ENCODE measurements at places on chromosomes 1 and 21. TPM values are rescaled to one million over a fixed set of nuclear protein-coding genes. Genes with fewer than 3 reads are reported as not detected.

Gene CD1E
- polyA plus RNA-seq: not detected

DNA sequence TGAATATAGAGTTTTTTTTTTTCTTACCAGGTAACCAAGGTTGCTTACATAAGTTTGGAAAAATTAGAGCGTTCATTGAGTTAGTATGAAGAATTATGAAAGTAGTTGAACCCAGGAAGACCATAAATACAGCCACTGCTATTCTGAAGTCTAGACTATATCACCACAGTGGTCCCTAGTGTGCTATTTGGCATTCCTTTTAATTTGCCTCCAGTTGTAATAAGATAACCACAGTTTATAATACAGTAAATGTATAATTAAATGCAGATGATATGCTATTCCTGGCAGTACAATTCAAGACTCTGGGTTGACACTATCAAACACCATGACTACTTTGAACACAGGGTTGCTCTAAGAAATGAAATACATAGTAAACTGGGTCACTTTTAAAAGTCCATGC is 270.5 kb downstream of the BRINP2 start:
- no peak for DNase-seq

GRCh38 chr1:81554534-81554933 is 246.2 kb upstream of the ADGRL2 start:
- no peak for DNase-seq

DNA sequence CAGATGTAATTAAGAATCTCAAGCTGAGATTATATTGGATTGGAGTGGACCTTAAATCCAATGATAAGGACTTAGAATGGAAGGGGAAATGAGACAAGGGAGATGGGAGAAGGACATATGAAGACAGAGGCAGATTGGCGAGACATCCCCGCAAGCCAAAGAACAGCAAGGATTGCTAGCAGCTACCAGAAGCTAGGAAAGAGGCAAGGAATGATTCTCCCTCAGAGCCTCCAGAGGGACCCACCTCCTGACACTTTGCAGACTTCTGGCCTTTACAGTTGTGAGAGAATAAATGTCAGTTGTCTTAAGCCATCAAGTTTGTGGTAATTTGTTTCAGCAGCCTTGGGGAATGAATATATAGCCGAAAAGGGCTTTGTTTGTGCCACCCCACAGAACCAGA is 20.7 kb downstream of the METTL13 start:
- no peak for DNase-seq

Gene CENPS
- polyA plus RNA-seq: 8.7 TPM

- no peak for DNase-seq
Measured at GRCh38 chr1:58607391-58607790, 30.3 kb upstream of the TACSTD2 start.

- DNase-seq: no peak
Measured at GRCh38 chr1:95276429-95276828, 42.4 kb downstream of the RWDD3 start.

DNA sequence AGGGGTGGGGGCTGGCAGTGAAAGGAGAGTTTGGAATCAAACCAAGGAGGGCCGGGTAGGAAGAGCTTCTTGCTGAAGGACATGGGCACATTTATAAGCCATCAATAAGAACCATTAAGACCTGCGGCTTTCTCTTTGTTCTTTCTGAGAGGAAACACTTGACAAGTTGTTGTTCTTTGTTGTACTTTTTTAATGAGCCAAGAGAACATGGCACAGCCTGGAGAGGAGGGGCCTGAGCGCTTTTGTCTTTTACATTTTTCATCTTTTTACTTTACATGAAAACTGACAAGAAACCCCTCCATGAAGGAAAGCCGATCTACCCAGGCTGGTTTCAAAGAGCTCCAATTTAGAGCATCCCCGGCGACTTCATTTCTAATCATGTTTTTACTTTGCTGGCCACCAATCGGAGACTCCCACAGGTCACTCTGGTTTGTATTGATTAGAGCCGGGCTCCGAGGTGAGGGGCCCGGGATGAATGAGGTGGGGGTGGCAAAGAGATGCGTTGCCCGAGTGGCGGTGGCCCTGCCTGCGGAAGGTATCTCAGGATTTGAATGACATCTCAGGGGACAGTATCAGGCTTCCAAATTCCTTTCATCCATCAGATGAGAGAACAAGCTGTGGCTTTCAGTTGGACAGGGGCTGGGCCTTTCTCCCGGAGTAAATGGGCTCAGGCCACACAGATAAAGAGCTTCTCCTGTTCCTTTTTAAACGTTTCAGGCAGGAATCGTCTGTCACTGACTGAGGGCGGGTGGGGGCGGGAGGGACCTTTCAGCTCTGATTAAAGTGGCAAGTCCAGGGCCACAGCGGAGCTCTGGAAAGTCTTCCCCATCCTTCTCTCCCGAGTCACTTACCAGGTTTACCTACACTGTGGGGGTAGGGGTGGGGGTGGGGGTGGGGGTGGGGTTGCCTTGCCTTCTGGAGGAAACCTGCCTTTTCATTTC is 138.8 kb upstream of the ARHGEF16 start:
- DNase-seq: no peak

GRCh38 chr1:151049458-151049857 is 1.9 kb downstream of the C1orf56 start:
- no peak for DNase-seq

DNA sequence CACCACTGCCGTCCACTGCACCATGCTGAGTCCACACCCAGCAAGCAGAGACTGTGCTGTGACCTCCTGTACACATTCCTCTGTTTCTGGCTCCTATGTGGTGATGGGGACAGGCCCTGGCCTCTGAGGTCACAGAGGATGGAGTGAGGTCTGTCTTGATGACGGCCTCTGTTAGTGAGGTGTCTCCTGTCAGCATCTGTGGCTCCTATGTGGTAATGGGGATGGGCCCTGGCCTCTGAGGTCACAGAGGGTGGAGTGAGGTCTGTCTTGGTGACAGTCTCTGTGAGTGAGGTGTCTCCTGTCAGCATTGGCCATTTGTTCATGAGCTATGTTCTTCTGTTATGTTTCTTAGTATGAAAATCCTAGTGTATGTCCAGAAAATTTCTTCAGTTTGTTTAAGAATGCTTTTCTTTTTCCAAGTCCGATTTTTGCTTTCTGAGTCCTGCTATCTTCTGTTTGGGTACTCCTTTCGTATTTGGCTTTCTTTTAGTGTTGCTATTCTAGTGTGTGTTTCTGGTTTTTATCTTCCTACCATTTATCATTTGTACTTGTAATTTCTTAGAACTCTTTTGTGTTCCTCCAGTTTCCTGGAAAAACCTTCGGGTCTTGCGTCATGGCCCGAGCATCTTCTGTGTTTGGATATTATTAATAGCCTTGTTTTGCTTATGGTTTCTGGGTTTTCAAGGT is 13.4 kb downstream of the SNAP47 start:
- DNase-seq: no peak

GRCh38 chr1:226027538-226028217 is 28.5 kb upstream of the SDE2 start:
- DNase-seq: no peak

DNA sequence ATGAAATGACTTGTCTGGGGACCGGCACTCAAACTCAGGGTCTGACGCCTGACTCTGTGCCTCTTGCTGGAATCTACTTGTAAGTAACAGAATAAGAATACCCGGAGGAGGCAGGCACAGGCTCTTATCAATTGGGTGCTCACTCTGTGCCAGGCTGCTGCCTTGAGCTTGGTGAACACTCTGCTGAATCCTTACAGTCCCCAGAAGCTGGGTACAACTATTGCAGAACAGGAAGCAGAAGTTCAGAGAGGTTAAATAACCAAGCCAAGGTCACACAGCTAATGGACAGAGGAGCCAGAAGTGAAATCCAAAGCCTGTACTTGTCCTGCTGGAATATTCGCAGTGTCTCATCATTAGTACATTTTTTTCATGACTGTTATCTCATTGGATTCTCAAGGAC is 86.0 kb downstream of the EPHB2 start:
- peak; percentile 12 for DNase-seq

GRCh38 chr1:245683676-245684075 is 528.9 kb downstream of the KIF26B start:
- no peak for DNase-seq

Gene NMNAT2
- polyA plus RNA-seq: 0.28 TPM

DNA sequence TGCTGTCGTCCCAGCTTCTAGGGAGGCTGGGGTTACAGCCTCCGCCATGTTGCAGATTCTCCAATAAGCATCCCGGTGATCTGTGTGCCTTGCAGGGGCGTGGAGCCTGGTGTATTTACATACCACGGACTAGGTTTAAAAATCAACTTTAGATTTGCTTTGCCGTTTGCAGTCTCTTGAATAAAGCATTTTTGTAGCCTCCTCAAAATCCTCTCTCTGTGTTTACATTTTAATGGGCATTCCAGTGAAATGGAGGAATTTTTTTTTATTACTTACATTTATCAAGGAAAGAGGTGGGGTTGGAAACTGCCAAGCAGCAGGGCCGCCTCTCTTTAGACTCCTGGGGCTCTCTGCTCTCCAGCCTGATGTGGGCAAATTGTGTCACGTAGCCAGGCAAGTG is 437.5 kb upstream of the VAMP3 start:
- DNase-seq: no peak

- no peak for DNase-seq
Measured at GRCh38 chr21:34642211-34643075, 26.4 kb upstream of the CLIC6 start.
